CD4-positive, alpha-beta T cell treated with Interleukin-6 at 100 ng/mL for 8 hours (primary cell): ENCODE measurements at places on chromosomes 6 and 20.

GRCh38 chr6:145380186-145380585 is 355.1 kb downstream of the EPM2A start:
- DNase-seq, result no peak

DNA sequence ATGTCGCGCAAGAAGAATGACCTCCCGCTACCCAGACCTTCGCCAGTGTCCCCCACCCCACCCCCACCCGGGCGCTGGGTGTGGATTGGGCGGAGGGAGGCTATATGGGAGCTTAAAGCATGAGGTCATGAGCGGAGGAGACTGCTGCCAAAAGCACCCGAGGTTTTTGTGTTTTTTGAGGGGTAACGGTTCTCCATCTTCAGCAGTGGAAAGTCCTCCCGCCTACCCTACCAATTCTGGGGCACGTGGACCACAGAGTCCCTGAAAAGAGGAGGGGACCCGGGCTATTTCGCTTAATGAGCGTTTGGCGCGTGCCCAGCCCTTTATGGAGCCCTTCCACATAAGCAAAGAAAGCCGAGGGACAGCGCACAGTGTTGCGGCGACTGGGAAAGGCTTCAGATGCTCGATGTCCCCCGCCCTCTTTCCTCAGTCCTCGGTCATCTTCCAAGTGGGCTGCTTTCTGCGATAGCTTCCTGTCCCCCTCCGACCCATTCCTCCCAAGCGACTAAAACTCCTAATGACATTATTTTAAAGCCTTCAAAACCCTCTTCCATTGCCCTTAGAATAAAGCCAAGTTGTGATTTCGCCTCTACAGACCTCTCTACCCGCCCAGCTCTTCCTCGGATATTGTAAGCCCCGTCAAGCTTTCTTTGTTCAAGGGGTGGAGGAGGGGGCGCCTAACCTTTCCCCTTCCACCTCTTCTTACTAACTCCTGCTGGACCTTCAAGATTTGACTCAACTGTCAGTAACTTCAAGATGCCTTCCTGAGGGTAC is 2.1 kb upstream of the TRERF1 start:
- no peak for DNase-seq

DNA sequence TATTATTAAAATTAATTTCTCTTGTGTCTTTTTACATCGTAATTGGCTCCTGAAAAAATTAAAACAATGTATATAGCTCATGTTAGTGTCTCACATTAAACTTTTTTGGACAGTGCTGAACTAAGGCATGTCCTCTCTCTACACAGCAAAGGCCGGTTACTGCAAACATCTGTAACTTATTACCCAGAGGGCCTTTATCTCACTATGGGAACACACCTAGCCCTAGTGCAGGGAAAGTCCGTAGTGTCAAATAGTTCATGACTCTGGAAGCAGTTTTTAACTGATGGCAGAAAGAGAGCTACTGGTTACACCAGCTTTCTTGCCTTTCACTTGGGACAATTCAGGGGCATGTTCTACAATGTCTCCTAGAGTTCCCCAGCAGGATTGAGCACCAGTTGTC is 82.2 kb downstream of the PAK5 start:
- no peak for DNase-seq

DNA sequence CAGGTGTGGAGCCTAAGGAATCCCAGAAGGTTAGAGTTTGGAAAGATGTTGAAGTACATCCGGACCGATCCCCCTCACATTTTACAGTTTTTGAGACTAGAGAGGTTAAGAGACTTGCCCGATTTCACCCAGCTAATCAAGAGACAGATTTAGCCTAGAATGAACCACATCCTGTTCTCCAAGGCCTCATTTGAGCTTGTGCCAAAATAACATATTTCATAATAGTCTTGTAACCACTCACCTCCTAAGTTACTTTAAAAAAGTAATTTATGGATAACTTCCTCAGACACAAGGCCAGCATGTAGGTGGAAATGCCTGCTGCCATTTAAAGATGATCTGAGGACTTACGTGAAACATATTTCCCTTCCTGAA is 39.8 kb upstream of the ARHGAP18 start:
- peak; percentile 62 for DNase-seq

DNA sequence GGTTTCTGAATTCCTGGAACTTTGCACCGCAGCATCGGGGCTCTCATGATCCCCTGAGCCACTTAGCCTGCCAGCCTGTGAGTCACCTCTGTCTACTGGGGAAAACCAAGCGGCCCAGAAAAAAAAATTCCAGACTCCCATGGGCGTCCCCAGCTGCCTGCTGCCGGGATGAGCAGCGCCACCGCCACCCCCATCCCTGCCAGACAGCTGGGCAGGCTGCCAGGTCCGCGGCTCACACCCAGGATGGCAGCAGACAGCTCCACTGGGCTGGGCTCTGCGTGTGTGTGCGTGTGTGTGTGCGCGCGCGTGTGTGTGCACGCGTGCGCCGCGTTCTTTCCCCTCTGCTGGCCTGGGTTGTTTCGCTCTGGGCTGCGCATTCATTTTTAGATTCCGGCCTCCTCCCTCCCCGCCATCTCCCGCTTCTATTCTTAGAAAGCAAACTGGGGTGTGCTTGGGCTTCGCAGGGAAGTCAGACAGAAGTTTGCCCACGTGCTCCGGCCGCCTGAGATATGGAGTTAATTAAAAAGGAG is 38.9 kb upstream of the PMEPA1 start:
- DNase-seq, result peak; percentile 19

DNA sequence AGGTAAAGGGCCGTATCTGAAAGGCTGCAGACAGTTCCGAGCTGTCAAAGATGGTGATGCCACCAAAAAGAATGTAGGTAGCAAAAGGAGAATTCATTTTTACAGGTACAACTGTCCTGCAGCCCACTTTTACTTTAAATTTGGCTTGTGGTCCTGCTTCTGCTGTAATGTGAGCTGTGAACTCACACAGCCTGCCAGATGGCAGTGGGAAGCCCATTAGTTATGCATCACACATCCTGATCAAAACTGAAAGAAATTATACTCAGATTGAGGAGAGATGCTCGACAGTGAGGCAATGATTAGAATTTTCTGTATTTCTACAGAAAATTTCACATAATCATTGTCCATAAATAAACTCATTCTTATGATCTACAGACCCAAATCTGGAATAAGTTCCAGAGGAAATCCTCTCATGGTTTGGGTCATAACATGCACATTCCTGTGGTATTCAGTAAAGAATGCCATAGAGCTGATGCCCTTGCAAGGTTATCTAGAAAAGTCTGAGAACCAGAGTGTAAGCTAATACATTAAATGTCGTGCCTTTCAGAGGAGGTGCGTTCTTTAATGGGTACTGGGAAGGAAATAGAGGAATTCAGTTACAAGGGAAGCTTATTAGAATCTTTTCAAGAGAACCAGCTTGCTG is 23.9 kb upstream of the E2F3 start:
- DNase-seq, result no peak
